T1000 (cell line): ENCODE measurements at places on chromosomes 4 and X.

DNA sequence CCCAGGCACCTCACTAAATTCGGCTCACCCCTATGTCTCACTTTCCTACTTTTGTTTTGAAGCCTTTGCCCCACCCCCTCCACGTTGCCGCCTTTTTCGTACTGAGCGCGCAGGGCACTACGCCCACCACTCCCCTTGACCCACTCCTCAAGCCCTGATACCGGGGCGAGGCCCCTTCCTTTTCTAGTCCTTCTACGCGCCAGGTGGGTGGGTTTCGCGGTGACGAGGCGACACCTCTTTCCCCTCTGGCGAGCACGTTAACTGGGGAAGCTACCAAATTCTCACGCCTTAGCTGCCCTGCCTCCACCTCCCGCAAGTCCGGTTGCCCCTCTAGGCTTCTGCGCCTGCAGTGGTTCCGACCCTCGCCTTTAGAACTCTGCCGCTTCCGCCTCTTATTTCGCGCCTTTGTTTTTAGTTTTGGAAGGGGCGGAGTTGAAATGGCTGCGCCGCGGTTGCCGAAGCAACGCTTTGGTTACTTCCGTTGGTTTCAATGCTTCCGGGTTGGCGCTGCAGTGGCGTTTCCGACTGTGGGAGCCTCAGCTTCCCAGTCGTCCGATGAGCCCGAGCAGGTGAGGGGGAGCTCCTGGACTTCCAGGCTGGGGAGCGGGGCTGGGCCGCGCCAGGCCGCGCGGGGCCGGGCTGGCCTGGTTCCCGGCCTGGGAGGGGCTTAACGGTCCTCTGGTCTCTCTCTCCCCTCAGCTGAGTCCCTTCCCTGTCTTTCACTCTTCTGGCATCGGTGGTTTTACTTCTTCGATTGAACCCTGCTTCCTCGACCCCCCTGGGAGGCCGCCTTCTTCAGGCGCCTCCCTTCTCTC, at the start of gene SLC25A14:
Gene SLC25A14, plus strand, starts transcription at position 512 of the 815 bp plus-strand sequence. CDS start 360 bp downstream, outside the sequence.
- peak; percentile 2 for DNase-seq

- no peak for DNase-seq
Observed at GRCh38 chr4:2944586-2945526, 18.4 kb downstream of the NOP14 start.

DNA sequence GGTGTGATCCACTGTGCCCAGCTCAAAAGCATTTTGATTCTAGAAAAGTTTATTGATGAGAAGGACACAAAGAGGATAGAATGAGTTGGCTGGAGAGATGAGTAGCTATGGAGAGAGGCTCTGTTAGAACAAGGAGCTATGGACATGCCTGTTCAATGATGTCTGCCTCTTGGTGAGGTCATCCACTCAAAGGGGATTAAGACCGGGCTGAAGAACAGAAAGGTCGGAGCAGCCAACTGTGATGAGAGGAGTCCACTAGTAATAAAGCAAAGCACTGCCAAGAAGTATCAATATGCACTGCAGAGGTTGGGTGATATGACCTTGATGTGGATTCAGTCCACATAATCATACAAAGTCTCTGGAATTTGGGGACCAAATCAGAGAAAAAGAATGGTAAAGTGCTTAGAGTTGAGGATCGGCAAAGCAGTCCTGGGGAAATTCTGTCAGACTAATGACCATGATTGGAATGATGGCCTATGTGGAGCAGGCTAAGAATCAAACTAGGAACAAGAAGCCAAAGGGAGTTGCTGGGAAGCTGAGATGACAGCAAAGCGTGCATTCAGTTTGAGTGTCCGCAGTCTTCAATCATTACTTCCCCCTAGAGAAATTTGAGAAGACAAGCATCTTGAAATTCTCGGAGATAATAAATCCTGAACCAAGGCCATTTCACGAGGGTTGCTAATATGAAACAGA, 55.7 kb upstream of the MMAA start:
- DNase-seq, result no peak

DNA sequence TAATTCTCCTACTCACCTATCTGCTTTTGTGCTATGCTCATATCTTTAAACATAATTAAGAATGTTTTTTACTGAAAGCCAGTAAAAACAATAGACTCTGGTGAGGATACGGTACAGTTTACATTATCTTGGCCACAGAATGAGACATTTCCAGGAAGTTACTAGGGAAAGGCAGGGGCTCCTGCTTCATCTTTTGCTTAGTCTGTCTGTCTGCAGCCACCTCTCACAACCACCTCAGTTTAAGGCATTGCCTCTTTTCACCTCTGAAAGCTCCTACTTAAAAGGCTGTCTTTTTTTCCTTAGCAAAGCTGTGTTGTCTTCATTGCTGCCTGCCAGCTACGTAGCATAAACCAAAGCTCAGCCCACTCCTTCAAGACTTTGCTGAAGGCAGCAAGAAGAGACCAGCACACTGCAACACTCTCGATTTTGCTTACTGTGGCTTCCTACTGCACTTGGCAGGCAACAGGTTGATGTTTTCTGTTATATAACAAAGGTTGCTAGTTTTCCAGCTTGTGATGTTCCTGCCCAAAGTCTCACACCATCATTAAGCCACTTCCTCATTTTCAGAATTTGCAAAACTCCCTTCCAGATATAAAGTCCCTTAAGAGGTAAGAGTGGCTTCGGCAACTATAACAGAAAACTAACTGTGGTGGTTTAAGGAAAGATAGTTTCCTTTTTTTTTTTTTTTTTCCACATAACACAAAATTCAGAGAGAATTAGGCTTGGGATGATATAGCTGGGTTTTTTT, 432.9 kb downstream of the GRXCR1 start:
- no peak for DNase-seq

GRCh38 chr4:153198719-153199118, 5.5 kb upstream of the TRIM2 start:
- no peak for DNase-seq

GRCh38 chr4:30716681-30717207, 3.4 kb upstream of the PCDH7 start:
- no peak for DNase-seq

GRCh38 chrX:3351276-3351675, 4.8 kb upstream of the MXRA5 start:
- no peak for DNase-seq

- no peak for DNase-seq
Observed at GRCh38 chrX:117743469-117744251, 372.9 kb downstream of the KLHL13 start.

- peak; percentile 4 for DNase-seq
Observed at GRCh38 chr4:184472614-184473498, 1.5 kb downstream of the IRF2 start.
